A673 (cell line): ENCODE measurements at places on chromosomes 1 and 21.

DNA sequence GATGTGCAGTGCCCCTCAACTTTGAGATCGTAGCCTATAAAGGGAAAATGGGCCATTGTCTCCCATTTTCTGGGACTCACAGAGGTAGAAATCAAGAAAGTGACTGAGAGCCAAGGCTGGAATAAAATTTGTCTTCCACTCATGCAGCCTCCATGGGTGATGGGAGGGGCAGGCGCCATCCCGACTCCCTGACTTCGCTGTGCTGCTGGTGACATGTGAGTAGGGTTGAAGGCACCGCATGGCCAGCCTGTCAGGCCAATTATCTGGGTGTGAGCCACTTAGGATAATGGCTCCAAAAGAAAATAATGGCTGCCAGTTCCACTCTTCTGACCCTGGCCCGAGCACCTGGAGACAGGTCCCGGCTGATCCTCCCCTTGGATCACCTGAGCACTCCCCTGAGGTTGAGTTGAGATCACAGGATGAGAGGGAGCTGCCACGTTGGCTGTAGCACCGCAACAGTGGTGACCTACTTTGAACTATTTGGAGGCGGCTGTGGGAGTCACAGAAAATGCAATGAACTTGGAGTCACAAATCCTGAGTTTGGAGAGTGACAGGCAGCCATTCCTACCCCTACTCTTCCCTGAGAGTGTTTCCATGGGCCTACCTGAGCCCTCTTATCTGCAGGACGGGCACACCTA, 26.3 kb downstream of the CAPN9 start:
- DNase-seq = no peak

DNA sequence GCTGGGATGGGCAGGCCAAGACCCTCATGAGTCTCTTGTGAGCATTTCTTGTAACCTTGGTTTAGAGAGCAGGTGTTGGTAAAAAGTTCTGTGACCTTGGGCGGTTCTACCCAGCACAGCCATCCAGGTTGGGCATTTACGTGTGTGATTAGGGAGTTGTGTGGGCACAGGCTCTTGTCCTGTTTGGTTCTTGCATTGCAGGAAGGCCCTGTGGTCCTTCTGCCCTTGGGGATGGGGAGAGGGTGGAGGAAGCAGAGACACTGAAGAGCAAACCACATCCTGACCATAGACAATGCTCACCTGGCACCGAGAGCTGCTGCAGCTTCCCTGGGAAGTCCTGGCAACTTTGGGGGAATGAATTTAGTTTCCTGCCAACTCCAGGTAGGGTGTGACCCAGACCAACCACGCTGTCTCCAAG, 25.6 kb downstream of the RNF187 start:
- no peak for DNase-seq

- DNase-seq = no peak
Measured at GRCh38 chr1:193325771-193326170, 139.4 kb upstream of the B3GALT2 start.

- peak; percentile 83 for DNase-seq
Measured at GRCh38 chr1:110338309-110338885, 780 bp upstream of the RBM15 start.

DNA sequence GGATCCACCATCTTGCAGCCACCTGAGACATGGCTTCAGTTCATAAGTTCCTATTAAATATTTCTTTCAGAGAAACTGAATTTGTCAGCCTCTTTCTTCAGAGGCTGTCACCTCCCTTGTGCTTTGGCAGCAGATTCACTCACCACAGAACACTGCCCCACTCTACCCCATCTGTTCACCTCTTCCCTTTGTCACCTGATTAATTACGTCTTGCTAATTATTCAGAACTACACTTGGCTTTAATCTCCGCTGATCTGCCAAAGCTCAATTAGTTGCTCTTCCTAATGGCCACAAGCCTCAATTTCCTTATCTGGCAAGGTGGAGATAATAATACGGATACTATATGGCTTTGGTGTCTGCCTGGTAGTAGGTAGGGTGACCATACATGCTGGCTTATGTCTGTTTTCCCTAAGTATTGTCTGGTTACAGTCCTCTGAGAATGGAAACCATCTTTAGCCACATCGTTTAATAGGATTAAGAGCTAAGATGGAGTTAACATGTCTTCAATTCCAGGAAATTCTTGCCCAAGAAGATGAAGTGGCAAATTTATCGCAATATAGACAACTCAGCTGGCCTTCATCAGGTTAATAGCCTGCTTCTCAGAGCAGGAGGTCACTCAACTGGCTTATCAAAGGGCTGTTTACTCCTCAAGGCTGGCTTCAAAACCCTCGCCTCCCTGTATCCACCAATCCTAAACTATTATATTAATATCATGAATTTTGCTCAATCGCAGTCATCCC, 58.2 kb upstream of the ADAR start:
- no peak for DNase-seq

GRCh38 chr1:110860174-110860573, 12.8 kb upstream of the CD53 start:
- no peak for DNase-seq

DNA sequence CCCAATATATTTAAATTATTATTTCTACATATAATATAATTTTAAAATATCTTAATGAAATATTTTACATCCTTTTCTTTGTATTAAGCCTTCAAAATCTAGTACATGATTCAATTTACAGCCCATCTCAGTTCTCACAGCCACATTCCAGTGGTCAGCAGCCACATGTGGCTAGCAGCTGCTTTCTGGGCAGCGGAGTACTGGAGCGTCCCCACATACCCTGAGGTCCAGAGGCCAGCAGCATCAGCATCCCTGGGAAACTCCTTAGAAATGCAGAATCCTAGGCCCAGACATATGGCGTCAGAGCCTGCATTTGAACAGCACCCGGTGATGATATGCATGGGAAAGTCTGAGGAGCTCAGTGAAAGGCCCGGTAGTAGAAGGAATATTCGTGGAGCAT, 8.6 kb upstream of the LHX4 start:
- no peak for DNase-seq

- peak; percentile 75 for DNase-seq
Measured at GRCh38 chr1:115325874-115326273, 12.2 kb downstream of the NGF start.

GRCh38 chr1:155527677-155528076, 34.9 kb downstream of the ASH1L start:
- no peak for DNase-seq
